ENCODE measurements at places on chromosomes 6 and 20.
A peak's percentile ranks its signal among the peaks of the same experiment; 100 is the strongest.

GRCh38 chr6:130670142-130670541 is 157.1 kb upstream of the SMLR1 start:
- DNase-seq, result no peak

DNA sequence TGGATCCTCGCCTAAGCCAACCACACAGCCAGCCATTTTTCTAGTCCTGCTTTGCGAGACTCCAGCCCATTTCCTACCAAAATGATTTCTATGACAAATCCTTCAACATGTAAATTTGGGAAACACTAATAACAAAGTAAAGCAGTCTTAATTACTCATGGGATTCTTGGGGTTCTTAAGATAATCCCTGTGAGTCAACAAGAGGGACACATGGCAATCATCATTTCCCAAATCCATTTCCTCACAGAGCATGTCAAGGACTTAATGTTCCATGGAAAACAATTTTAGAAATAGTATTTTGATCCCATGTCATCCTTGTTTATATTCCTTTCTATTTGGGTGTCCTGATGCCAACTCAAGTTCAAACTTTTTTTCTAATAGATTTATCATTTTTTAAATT is 322.7 kb upstream of the NOX3 start:
- DNase-seq, result no peak

DNA sequence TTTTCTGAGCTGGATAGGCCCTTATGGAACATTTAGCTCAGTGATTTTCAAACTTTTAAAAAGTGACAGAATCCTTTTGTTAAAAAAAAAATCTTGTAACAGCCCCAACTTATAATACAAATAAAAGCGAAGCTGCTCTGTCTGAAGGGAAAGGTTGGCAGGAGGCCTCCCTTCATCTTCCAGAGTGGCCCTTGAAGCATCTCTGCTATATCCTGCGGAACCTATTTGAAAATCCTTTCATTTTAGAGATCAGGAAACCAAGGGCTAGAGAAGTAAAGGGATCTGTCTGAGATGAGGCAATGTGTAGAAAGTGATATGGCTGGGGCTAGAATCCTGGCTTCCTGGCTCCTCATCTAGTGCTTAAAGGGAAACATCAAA is 107.8 kb downstream of the UBE3D start:
- no peak for DNase-seq

GRCh38 chr20:37973059-37973910 is 60.0 kb downstream of the TTI1 start:
- no peak for DNase-seq

DNA sequence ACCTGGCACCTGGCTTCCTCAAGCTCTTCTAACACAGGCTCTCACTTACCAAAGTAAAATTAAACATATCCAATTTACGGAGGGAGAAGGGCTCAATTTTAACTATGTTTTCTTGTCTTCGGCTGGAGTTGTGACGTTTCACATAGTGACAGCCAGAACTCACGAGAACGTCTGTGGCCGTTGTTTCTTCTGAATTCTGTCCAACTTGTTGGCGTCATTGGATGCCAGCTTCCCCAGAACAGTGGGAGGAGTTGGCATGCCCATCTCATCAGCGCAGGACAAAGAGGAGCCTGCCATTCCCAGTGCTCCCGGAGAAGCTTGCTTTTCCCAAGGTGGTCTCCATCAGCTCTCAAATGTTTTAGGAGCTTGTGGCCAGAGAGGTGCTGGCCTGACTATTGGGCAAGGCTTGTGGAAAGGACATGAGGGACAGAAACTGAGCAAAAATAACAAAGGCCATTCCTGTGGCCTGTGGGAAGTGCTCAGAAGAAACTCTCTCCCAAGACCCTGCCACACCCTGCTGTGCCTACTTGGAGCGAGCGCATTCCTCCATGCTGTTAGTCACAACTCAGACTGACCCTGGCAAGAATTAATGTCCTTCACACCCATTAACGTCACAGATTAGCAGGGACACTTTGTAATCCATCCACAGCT is 265.4 kb upstream of the CDH4 start:
- no peak for DNase-seq

- no peak for DNase-seq
Measured at GRCh38 chr20:35967979-35968640, at the start of gene CNBD2. CNBD2 (plus strand) TSS chr20:35968590; CDS start chr20:35968763, 173 bp downstream.

GRCh38 chr6:52015953-52016352 is 71.5 kb downstream of the PKHD1 start:
- no peak for DNase-seq

GRCh38 chr6:36542041-36542440 is 5.2 kb downstream of the STK38 start:
- no peak for DNase-seq

- DNase-seq, result no peak
Measured at GRCh38 chr6:46013639-46014038, 2.0 kb downstream of the CLIC5 start.

GRCh38 chr6:39830444-39830843 is 38.3 kb downstream of the DAAM2 start:
- DNase-seq, result no peak

DNA sequence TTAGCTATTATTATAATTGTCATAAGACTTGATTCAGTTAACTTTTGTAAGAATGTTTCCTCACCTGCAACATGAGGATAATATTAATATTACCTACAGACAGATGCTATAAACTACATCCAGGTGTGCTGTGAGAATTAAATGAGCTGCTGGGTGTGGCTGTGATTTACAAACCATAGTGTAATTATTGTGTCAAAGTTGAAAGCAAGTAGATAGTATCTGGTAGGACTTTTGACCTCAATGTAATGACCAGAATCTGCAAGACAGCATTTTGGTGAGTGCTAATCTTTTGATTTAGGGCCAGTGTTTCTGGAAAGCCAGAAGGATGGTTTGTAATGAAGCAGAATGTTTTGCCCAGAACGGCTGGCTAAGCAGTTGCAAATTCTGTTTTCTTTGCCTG is 162.5 kb downstream of the TRMT11 start:
- DNase-seq, result no peak

- DNase-seq, result no peak
Measured at GRCh38 chr20:58596244-58596643, 54.8 kb upstream of the STX16 start.

DNA sequence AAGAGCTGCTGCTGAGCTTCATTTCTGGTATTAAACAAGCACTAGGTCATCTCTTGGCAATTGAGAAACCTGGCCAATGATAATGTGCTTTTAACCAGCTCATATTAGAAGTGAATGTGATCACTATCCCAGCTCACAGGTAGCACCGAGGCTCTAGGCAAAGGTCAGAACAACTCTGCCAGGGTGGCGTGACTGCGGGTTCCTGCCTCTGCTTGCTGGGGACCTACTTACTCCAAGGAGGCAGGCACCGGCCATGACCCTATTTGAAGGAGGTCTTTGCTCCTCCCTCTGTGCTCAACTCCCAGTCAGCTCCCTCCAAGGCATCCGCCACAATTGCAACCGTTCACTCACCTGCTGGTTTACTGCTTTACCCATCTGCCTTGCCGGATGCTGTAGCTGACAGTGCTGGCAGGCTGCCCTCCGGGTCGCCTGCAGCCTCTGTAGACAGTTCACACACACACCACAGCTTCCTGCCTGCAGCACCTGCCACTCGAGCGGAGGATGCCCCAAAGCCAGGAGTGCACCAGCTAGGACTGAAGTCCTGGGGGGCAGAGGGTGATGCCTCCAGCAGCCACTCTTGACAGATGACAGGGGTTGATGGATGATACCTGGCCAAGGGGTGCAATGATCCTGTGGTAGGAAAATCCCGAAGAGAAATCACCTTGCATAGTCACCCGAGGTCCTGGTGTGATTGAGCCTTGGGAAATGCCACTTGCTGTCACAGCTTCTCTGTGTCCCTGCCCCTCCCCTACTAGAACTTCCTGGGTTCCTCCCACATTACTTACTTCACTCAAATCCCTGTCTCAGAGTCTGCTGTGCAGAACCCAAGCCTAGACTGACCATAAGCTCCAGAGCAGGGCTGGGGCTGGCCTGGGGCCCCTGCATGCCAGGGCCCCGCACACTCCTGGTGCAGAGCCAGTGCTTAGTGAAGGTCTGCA is 8.8 kb upstream of the VSX1 start:
- DNase-seq, result peak; percentile 31

DNA sequence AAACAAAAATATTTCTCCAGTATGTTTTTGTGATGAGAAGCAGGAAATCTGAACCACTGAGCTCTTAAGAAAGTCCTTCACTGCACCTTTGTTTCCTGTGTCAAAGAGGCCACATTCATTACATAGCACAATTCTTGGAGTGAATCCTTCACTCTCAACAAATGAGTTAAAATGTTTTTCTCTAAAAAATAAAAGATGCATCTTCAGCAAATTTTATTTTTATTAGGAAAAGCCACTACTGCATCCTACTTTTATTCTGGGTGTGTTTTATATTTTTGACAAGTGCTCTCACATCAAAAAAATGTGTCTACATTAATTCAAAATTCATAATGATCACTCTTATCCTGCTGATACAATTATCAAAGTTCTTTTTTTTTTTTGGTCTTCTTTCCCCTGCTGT is 76.3 kb downstream of the PLCB4 start:
- DNase-seq, result no peak

DNA sequence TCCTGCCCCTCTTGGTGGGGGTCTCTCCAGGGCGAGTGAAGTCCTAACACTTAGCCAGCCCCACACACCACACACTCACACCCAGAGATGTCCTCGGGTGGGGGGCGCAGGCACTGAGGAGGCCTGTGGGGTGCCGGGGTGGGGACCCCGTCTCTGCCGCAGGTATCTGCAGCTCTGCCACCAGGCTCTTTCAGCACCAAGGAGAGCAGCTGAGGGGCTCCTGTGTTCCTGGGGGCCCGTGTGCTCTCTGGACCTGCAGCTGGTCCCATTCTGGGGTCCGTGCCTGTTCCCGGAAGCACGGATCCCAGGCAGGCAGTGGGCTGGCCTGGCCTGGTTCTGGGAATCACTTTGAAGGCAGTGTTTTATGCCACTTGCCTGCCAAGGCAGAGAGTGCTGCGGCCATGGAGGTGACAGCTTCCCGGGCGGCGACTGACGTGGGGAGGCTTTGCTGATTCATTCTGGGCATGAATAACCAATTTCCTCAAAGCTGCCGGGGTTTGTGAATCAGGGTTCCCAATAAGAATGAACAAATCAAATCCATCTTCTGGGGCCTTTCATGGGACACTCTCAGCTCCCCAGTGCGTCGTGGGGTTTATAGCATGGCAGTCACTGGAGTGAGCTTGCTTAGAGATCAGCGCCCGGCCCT is 54.4 kb upstream of the SLCO4A1 start:
- peak; percentile 5 for DNase-seq

GRCh38 chr6:113060664-113061063 is 713.5 kb downstream of the RFPL4B start:
- no peak for DNase-seq

GRCh38 chr6:24549158-24549557 is 54.4 kb downstream of the ALDH5A1 start:
- no peak for DNase-seq

DNA sequence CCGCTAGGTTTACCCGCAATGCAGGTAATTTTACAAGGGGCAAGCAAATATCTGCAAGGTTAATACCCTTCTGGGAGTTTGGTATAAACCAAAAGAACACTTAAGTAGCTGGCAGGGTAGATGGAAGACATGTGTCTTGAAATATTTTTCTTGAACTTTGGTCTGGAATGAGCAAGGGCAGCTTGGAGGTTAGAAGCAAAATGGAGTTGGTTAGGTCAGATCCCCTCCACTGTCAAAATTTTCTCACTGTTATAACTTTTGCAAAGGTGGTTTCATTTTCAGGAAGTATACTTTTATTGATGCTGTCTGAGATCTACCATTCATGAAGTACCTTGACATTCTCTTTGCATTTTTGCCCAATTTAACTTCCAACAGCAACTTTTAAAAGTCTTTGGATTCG is 13.3 kb upstream of the KIAA1586 start:
- DNase-seq, result no peak

DNA sequence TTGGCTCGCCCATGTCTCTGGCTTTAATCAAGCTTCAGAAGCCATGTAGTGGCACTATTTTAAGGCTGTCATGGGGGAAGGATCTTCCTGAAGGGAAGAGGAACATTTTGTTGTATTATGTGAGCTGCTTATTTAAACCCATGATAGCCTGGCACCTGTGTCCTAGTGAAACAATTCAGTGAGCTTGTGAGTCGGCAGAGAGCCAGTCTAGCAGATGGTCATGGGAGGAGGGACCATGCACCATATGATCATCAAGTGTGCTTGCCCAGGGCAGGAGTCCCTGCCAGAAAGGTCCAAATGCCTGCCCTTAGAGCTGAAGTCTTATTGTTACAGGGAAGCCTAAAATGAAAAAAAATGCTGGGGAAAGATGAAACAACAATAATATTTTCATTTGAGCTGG is 132.9 kb downstream of the PRDM13 start:
- DNase-seq, result no peak

DNA sequence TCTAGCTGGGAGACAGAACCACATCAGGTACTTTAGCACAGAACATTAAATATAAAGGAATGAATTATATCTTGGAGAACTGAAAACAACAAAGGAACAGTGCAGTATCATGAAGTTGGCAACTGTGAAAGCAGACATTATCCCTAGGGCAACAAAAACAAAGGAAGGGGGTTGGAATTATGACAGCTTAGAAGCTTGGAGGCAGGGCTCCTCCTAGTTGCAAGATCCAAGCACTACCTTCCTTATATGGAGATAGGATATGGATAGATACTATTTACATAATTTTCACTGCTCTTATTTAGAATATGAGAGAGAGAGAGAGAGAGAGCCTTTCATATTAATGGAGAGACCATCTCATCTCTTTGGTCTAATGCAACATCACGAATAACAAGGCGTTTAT is 27.0 kb downstream of the TMEM14A start:
- no peak for DNase-seq

DNA sequence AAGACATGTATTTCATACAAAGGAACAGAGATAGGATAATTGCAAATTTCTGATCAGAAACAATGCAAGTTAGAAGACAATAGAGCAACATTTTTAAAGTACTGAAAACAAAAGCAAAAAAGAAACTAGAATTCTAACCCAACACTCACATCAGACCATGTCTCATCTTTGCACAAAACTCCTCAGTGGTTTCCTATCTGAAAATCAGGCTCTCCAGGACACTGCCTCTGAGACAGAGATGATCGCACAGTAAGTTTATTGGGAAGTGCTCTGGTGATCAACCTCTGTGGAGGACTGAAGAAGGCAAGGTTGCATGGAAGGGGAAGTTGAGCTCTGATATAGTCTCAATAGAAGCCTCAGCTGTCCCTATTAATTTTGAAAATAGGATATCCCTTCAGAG is 2.3 kb upstream of the TTBK1 start:
- no peak for DNase-seq

DNA sequence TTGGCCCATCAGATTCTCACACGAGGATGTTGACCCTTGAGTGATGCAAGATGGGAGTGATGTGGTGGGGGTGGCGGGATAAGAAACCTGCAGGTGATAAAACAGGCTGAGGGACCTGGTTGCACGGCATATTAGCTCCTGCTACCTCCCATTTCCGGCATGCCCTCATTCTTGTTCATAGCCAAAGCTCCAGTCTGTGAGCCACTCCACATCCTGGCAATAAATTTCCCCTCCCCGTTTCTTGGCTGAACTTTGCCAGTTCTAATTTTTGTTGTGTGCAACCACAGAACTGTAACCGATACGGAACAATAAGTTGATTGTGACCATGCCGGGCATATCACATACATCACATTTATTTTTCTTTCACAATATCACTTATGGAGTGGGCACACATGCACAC is 41.6 kb upstream of the NFATC2 start:
- DNase-seq, result no peak
